ENCODE measurements at places on chromosomes 12 and 14. TPM values are rescaled to one million over a fixed set of nuclear protein-coding genes. Genes with fewer than 3 reads are reported as not detected.

KRT73 gene
- total RNA-seq, result not detected

CCDC184 gene
- total RNA-seq, result 3.1 TPM

HCAR2 gene
- total RNA-seq, result 0.29 TPM

RHOJ gene
- total RNA-seq, result not detected

SLC25A21 gene
- total RNA-seq, result 0.35 TPM

USP44 gene
- total RNA-seq, result 0.23 TPM

TMBIM6 gene
- 411 TPM for total RNA-seq

LTBR gene
- total RNA-seq, result 168 TPM

RNASE2 gene
- not detected for total RNA-seq

RDH16 gene
- total RNA-seq, result 0.10 TPM

COX8C gene
- total RNA-seq, result not detected

GPR135 gene
- total RNA-seq, result 1.2 TPM

PLEKHG7 gene
- total RNA-seq, result 0.06 TPM

TTC7B gene
- 21.1 TPM for total RNA-seq

CTSG gene
- not detected for total RNA-seq

TSPAN19 gene
- not detected for total RNA-seq

GPRC5A gene
- total RNA-seq, result 449 TPM

DCN gene
- total RNA-seq, result not detected

TOMM20L gene
- not detected for total RNA-seq

Data from A549 treated with CORT108297 at 1 μM for 4 hours (cell line).